CD4-positive, alpha-beta T cell treated with Interleukin-17A for 1 hour (primary cell): ENCODE measurements at places on chromosomes 7 and 10.
A peak's percentile ranks its signal among the peaks of the same experiment; 100 is the strongest.

DNA sequence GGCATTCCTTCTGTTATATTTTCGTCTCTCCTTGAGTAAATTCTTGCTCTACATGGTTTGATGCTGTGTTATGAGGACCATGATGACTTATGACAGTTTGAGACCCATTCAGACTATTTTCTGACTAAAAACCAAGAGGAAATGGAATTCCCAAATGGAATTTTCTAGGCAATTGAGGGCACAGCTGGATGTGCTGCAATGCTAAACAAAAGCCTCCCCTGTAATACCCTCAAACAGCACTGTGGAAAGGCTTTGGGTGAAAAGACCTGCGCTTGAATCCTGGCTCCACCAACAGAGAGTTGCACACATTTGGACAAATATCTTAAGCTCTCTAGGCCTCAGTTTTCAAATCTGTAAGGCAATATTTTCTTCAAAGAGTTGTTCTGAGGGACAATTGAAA, 129.1 kb downstream of the PRKG1 start:
- DNase-seq = no peak

DNA sequence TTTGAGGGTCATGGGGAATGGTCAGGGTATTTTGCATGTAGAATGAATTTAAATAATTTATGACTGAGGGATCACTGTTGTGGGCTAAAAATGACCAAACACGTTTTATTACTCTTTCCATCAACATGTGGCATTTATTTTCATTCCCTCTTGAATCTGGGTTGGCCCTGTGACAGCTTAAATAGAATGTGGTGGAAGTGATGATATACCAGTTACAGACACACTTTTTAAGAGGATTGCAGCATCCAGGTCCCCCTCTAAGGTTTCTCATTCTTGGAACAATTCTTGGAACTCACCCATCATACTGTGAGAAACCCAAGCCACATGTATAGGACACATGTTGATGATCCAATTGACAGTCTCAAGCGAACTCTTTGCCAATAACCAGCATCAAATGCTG, 272.4 kb downstream of the ETV1 start:
- no peak for DNase-seq

- peak; percentile 8 for DNase-seq
These were observed 52.8 kb downstream of the ARHGAP22 start for GRCh38 chr10:48551861-48552591.

- DNase-seq = no peak
These were observed 84.9 kb upstream of the AGK start for GRCh38 chr7:141466151-141466904.

GRCh38 chr7:43944286-43944685, 18.1 kb downstream of the UBE2D4 start:
- no peak for DNase-seq

- no peak for DNase-seq
These were observed 116.3 kb downstream of the CYP26A1 start for GRCh38 chr10:93189944-93190343.

DNA sequence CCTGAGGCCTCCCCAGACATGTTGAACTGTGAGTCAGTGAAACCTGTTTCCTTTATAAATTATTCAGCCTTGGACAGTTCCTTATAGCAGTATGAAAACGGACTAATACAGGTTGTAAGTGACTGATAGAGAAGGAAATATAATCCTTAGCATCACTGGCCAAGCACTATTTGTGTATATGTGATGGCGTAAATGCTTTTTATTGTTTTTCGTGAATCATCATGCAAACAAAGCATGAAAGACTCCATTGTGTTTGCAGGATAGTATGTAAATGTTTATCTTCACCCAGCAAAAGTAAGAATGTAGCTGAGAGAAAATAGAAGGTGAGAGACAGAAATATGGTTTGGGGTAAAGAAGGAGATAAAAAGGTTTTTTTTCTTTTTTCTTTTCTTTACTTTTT, 92.5 kb upstream of the LRGUK start:
- no peak for DNase-seq

DNA sequence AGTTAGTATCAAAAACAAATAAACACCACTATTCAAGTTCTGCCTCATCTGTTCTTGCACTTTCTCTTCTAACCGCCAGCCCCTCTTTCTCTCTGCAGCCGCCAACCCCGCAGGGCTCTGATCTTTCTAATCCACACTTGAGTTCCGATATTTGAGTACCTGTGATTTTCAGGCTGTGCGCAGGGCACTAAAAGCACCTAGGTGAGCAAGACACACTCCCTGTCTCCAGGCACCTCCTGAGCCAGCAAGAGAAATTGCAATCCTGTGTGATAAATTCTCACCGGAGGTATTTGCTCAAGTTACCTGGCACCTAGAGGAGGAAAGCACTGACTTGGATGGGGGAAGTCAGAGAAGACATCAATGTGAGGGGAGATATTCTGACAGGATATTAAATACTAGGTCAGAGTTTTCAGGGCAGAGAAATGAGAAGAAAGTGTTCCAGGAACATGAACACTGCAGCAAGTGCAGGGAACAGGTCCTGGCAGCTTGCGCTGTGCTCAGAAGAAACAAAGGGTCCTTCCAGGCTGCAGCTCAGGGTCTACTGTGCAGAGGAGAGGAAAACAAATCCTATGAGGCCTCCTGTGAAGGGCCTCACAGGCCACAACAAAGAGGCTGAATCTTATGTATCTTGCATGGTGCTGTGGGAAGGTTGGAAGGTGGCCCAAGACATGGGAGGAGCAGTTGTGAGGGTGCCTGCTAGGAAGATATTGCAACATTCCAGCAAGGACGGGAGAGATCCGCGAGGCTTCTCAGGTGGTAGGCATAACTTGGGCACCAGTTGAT, 568.7 kb upstream of the MGMT start:
- no peak for DNase-seq

GRCh38 chr7:44555350-44555749, 14.2 kb upstream of the NPC1L1 start:
- no peak for DNase-seq

DNA sequence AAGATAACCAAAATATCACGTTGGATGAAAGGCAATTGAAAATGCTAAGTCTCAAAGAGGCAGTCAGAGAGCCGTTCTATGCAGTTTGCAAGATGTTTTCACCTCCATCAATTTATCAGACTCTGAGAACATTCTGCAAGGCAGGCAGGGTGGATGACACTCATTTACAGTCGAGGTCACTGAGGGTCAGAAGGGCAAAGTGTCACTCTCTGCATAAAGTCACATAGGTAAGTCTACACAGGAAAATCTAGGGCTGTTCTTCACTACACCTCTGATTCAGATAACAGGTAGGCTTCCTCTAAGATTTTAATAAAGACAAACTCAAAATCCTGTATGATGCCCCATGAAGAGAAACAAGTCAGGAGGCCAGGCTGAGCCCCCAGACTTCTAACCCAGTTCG, 1.4 kb upstream of the PLEKHA1 start:
- no peak for DNase-seq

DNA sequence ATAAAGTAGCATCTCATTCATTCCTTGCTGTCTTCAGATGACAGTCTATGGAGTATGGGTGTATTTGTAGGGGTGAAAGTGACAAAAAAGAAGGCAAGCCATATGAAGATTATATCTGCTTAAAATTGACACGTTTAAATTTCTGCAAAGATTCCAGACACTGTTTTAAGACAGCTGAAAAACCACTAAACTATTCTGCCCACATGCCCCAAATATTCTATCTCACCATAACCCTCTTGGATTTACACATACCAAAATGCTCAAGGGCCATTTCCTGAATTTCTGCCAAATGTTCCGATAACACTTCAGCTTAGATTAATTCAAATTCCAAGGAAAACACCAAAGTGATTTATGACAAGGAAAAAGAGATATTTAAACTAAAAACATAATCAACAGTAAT, 99.9 kb upstream of the IL6 start:
- no peak for DNase-seq

- no peak for DNase-seq
These were observed 128.8 kb downstream of the PPP1R3A start for GRCh38 chr7:113790025-113790424.
